ENCODE measurements at places on chromosomes 3 and 15.

GRCh38 chr3:57026944-57027343 lies 33.5 kb upstream of the SPATA12 start:
- DNase-seq: peak; percentile 33

- peak; percentile 83 for DNase-seq
Measured at GRCh38 chr15:84600331-84600686, 500 bp upstream of the ZSCAN2 start.

DNA sequence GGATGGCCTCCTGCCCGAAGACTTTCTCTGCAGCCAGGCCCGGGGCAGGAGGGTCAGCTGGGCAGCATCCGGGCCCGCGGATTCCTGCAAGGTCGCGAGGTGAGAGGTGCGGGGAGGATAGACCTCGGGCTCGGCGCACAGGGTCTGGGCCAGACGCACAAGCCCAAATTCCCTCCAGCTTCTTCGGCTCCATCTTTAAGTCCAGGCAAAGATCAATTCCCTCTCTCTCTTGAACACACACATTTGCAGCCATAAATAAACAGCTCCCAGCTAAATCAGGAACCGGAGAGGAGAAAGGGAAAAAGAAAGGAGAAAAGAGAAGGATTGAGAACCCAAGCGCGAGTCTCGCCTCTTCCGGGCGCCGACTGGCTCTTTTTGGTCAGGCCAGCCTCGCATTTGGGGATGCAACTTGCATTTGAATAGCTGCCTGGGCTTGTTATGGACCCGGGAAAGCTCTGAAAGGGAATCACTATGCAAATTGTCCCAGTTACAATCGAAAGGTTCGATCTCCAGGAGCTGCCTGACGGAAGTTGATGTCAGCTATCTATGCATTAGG lies 14.5 kb upstream of the ONECUT1 start:
- DNase-seq: no peak

- DNase-seq: peak; percentile 86
Measured at GRCh38 chr3:159711560-159712333, 276.9 kb upstream of the IL12A start.

- DNase-seq: no peak
Measured at GRCh38 chr3:80696280-80696679, 928.5 kb upstream of the ROBO1 start.

DNA sequence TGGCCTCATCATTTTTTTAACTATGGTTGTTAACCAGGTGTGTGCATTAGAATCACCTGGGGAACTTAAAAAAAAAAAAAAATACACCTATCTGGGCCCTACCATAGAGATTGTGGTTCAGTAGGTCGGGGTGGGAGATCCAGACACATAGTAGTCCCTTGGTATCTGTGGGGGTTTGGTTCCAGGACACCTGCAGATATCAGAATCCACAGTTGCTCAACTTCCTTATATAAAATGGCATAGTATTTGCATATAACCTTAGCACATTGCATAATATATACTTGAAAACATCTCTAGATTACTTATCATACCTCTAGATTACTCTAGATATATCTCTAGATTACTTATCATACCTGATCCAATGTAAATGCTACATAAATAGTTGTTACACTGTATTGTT lies 5.0 kb downstream of the IQGAP1 start:
- DNase-seq: no peak

GRCh38 chr3:141228395-141228794 lies 3.2 kb upstream of the PXYLP1 start:
- no peak for DNase-seq

DNA sequence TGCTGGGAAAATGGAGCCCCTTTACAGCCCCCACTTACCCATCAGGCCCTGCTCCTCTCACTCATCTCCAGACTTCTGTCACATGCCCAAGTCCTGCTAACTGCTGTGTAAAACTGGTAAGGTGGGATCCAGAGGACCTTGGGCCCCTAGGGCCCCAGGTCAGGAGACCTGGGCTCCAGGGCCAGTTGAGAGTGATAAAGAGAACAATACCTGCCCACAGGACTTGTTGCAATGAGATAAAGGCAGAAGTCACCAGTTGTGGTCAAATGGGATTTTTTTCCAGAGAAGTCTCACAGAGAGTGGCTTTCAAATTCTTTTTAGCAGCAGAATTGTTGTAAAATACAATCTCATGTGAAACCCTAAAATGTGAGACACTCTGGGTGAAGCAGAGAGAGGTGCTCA lies 753 bp downstream of the FURIN start:
- no peak for DNase-seq

- peak; percentile 38 for DNase-seq
Measured at GRCh38 chr3:13072239-13072599, 1.0 kb downstream of the IQSEC1 start.

DNA sequence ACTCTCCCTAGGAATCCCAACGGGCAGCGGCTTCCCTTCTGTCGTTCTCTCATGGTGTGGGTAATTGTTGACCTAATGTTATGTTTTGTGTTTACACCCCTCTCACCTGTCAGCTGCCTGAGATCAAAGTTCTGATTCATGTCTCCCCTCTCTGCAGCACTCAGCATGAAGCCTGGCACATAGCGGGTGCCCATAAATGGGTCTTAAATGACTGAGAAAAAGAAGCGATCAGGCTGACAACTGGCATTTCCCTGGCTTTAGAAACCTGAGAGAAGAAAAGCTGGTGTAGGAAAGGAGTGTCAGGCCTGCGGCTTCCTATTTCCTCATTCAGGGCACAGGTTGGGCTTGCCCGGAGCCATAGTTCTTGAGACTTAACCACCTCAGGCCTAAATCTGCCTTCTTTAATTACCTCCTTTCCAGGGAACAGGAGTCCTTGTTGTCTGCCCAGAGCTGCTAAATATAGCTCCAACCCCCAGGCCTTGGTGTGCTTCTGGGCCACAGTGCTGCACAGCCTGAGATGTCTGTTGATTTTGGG lies 31.8 kb downstream of the LPP start:
- DNase-seq: peak; percentile 58

GRCh38 chr3:23435904-23436303 lies 232.8 kb downstream of the UBE2E2 start:
- DNase-seq: no peak

GRCh38 chr15:72474912-72475628 lies 940 bp downstream of the ARIH1 start:
- DNase-seq: peak; percentile 73

All from fibroblast of skin of scalp (primary cell).